Stimulated activated CD4-positive, alpha-beta T cell treated with anti-CD3 and anti-CD28 coated beads, Interleukin-15, amount 100 ng/mL, for 48 hours (primary cell): ENCODE measurements at places on chromosomes 2 and 18.

GRCh38 chr2:105114551-105114950, 76.7 kb downstream of the MRPS9 start:
- no peak for DNase-seq

DNA sequence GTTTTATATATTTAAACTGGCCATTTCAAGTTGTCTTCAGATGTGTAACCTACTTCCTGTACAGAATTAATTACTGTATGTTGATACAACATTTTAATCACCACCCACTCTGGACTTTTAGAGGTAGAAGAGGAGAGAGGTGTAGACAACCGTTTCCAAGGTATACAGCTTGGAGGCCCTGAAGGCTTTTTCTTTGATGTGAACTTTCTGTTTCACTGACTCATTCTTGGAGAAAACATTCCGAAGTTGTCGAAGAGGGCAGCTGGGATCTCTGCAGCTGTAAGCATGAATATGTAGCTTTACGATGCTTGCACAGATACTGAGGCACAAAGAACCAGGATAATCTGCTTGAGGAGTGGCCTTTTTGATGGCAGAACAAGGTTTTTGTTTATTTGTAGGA, 137.0 kb downstream of the NCKAP5 start:
- DNase-seq, result no peak

DNA sequence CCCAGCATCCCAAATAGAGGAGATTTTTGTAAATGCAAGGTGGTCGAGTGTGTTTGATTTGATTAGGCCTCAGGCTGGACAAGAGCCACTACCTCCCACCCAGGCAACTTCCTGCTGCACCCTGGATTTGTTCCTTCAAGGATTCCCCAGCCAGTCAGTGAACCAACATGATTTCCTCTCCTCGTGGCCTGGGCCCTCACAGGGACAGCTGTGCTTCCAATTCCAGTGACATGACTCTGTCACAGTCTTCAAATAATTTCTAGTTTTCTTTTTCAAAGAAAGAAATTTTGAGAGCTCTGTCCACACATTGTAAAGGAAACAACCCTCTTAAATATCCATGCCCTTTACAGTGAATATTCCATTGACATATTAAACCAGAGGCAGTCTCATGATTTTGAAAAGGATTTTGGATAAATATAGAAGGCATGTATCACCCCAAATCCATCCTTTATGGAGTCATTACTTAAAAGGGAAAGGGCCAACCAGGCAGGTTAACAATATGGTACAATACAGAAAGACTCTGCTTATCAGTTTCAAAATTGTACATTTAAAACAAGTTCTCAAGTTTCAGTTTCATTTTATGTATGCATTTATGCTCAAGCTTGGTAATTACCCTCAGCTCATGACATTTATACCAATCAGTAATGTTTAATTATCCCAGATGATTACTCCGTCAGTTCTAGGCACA, 121.3 kb upstream of the FOSL2 start:
- DNase-seq, result no peak

DNA sequence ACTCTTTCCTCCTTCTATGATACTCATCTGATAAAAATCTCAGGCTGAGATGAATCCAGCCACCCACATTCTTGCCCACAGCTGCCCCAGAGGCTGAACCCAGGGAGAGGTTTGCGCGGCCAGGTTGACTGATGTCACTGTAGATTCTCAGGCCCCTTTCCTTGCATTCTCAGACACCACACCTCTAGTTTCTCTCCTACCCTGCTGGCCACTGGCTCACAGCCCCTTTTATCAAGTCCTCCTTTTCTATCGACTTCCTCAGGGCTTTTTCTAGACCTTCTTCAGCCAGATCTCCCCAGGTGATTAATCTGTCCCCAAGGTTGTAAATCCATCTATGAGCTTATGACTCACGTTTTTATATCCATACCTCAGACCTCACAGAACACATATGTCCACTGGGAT, 99.8 kb downstream of the TACR1 start:
- no peak for DNase-seq

DNA sequence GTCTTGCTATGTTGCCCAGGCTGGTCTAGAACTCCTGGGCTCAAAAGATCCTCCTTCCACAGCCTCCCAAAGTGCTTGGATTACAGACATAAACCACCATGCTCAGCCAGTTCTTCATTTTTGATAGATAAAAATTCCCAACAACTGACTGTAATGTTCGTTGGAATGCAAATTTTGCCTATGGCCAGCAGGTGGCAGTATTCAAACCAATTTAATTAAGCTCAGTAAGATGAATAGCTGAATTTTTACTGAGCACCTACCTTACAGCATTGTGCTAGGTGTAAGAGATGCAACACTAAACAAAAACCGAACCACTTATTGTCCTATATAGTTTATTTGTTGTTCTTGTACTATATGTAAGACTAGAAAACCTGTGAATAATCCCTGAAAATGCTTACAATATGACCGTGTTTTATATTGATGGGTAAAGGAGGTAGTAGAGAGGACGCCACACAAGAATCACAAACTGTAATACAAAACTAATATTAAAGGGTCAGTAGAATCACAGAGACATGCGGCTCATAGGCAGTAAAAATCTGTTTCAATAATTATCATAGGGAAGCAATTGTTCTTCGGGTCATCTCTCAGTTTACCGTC, 8.2 kb upstream of the TMEM182 start:
- DNase-seq, result no peak

GRCh38 chr2:1747065-1747941, 3.0 kb upstream of the PXDN start:
- DNase-seq, result no peak

GRCh38 chr2:195425328-195425727, 231.7 kb upstream of the SLC39A10 start:
- DNase-seq, result no peak

GRCh38 chr2:49042488-49042887, 111.8 kb downstream of the FSHR start:
- no peak for DNase-seq

- no peak for DNase-seq
These were observed 175.1 kb downstream of the GULP1 start for GRCh38 chr2:188466761-188467160.

DNA sequence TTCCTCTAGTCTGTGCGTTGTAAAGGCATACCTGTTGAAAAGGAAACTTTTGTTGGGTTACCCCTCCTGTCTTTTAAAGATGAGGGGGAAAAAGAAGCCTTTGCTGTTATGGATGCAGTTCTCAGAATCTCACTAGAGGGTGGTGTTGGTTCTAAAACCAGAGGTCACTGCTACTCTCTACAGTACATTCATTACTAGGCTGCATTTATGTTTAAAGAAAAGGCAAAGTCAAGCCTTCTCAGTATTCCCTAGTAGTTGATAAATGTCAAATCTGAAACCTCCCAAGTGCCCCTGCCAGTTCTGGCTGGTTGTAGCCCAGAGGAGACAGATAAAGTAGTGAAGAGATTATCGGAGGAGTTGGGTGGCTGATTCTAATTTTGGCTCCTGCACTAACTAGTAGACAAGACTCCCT, 1.4 kb upstream of the PLCL1 start:
- no peak for DNase-seq

DNA sequence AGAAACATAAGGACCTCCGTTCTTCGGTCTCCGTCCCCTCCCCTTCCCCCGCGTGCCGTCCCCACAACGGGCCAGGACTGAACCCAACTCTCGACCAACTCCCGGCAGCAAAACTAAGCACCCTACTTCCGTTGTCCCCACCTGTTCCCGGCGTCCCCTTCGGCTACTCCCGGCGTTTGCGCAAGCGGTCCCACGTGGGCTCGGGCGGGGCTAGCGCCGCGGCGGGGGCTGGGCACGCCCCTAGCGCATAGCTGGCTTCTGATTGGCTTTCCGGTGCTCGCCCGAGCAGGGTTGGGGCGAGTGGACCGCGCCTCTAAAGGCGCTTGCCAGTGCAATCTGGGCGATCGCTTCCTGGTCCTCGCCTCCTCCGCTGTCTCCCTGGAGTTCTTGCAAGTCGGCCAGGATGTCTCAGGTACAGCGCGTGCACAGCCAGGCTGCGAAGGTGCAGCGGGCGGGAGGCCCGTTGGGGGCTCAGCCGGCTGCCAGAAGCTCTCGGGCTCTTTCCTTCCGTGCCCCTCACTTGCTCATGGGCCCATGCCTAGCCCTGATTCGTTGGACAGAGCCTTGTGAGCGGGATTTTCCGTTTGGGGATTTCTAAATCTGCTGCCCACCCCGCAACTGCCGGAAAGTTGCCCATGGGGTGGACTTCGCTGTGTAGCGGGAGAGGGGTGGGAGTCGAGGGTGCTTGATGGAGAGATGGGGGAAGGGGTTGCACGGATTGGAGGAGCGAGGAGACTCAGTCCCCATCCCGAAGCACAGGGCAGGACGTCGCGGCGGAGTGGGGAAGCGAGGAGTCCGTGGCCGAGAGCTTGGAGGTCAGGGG, at the start of the genes C2orf76 and DBI:
TSS of gene C2orf76 (minus strand) at position 186 of the 823 bp plus-strand sequence. CDS start 26,875 bp downstream, outside the sequence.
TSS of gene DBI (plus strand) at position 329 of the 823 bp plus-strand sequence. CDS start at position 404, 75 bp downstream.
- DNase-seq, result peak; percentile 85

DNA sequence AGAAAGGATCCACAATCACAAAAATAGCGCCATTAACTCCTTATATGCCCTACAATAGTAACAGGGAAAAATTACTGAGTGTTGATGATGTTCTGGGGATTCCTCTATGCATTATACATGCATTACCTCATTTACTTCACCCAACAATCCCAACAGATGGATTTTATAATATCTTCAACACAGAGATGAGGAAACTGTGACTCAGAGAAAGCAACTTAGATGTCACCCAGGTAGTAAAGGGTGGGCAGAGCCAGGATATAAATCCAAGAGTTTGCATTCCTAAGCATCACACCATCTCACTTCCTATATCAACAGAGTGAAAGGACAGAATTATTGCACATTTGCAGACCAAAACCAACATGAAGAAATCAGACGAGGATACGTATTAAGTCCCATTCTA, 144.2 kb downstream of the TCF4 start:
- no peak for DNase-seq

- DNase-seq, result no peak
These were observed 540 bp downstream of the SOX11 start for GRCh38 chr2:5692561-5693286.

GRCh38 chr18:22223254-22223964, 54.0 kb downstream of the GATA6 start:
- no peak for DNase-seq

DNA sequence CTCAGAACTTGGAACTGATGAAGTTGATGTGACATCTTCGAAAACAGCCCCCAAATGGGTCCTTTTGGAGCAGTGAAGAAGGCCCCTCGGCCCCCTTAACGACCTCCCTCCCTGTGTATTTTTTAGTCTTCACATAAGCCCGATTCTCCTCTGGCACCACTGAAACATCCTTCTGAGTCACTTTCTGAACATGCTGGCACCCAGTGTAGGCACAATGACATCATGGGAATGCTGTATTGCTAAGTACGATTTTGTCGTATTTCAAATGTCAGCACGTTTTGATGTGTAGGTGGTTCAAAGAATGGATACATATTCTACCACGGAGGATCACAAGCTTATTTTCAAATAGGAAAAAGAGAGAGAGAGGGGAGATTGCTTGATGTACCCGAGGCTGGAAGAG, 111.7 kb upstream of the RIOK3 start:
- DNase-seq, result peak; percentile 3

GRCh38 chr2:54479424-54479823, 23.3 kb downstream of the SPTBN1 start:
- DNase-seq, result no peak

- no peak for DNase-seq
These were observed 321.5 kb upstream of the NT5C1B start for GRCh38 chr2:18910843-18911242.

DNA sequence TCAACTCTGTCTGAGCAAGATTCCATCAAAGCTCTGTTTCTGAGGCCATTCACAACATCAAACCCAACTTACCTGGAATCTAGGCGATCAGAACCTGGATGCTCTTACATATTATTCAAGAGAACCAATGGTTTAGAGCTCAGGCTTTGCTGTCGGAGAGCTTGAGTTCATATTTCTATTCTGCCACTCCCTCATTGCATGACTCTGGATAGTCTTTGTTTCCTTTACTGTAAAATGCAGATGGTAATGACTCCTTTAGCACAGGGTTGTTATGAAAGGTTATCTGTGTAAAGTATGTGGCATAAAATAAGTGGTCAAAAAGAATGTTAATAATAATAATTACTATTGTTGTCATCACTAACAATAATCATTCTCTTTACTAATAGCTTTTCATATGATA, 12.6 kb downstream of the RELCH start:
- DNase-seq, result no peak

DNA sequence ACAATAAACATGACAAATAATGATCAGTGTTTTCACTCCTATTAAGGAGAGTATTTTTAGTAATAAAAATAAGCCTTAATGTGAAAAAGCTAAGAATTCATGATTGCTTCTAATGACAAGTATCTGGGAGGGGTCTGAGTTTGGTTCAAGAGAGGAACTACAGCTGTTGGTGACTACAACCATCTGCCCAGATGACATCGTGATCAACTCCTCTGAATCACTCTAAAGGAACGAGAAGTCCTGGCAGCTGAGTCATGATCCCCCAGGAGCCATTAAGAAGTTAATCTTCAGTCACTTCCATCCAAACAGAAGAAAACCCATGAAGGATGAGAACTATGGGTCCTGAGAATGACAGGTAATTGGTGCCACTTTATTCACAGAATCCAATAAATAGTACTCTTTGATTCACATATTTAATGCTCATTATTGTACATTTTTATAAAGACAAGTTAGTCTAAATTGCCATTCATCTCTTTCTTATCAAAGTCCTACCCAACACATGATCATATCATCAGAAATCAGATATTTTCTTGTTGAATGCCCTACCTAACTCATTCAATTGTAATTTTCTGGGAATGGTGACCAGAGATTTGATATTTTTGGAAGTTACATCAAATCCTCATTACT, 6.8 kb downstream of the TFPI start:
- no peak for DNase-seq

DNA sequence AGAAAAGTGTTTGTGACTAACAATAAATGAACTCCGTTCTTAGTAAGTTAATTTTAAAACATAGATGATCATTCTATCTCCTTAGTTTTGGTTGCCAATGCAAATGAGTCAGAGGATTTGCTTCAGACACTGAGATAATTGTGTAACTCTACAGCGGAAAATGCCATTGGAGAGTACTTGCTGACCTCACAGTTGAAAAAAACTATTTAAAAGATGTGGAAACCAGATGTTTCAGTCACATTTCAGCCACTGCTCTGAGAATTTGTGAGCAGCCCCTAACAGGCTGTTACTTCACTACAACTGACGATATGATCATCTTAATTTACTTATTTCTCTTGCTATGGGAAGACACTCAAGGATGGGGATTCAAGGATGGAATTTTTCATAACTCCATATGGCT, at the start of gene TNFAIP6:
TSS of gene TNFAIP6 (plus strand) at position 234 of the 400 bp plus-strand sequence. CDS start at position 309, 75 bp downstream.
- DNase-seq, result no peak

DNA sequence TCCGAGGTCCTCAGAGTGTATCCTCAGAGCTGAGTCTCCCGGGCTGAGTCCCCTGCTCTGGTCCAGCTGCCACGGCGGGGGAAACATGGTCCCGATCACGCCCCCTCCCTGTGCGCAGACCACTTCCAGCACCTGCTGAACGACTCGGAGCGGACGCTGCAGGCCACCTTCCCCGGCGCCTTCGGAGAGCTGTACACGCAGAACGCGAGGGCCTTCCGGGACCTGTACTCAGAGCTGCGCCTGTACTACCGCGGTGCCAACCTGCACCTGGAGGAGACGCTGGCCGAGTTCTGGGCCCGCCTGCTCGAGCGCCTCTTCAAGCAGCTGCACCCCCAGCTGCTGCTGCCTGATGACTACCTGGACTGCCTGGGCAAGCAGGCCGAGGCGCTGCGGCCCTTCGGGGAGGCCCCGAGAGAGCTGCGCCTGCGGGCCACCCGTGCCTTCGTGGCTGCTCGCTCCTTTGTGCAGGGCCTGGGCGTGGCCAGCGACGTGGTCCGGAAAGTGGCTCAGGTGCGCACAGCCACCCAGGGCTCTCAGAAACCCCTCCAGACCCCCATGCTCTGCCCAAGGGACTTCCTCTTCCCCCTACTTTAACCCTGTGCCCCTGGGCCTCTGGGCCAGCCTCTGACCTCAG, 26.7 kb downstream of the GPC1 start:
- no peak for DNase-seq

GRCh38 chr2:8682719-8683667, 1.1 kb downstream of the ID2 start:
- no peak for DNase-seq
